ENCODE measurements at places on chromosomes 13 and 19. TPM values are rescaled to one million over a fixed set of nuclear protein-coding genes. Genes with fewer than 3 reads are reported as not detected.

DNA sequence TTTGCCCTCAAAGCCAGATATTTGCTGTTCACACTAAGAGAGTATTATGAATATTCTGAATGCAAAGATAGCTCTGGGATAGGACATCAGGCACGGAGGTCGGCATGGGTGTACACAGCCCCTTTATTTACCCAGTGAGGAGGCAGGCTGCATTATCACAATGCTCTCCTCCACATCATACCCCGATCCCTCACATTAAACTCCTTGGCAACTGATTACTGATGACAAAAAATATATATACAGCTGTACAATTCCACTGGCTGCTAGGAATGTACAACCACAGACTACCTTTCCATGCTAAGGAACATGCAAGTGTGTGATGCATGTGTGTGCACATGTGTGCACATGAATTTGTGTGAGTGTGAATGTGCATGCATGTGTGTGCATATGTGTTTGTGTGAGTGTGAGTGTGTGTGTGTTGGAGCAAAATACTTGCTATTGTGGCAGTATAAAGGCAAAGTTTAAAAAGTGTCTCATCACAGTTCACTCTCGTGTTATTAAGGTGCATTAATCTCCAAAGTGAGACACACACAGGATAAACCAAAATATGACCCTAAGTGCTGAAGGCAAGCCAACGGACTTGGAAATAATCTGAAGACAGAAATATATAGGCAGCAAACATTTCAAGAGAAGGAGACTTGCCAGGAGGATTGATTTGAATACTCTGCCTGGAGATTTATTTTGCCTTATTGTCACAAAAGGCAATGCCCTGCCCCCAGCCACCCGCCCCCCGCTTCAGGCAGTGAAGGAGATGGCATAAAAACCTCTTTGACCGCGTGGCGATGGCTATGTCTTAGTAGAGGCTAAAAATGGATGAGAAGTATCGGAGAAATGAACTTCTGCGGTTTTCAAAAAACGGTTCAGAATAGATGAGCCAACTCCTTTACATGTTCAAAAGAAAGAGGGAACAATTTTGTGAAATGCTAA, 274.8 kb downstream of the TSHZ3 start:
- DNase-seq = no peak

DNA sequence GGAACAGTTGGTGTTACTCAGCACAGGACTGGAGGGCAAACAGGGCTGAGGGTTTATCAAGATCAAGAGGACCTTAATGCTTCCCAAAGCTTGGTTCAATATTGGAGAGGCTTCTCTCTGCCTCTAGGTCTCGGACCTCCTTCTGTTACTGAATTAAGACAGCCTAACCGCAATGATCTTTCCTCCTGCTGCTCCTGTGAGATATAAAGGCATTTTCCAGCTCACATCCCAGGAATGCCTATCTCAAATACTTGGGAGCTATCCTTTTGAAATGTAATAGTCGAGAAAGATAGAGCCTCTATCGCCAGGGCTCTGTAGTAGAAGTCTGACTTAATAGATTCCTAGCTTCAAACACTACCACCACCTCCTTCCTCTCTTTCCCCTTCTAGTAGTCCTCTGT, 1475.0 kb downstream of the SLITRK1 start:
- DNase-seq = no peak

DNA sequence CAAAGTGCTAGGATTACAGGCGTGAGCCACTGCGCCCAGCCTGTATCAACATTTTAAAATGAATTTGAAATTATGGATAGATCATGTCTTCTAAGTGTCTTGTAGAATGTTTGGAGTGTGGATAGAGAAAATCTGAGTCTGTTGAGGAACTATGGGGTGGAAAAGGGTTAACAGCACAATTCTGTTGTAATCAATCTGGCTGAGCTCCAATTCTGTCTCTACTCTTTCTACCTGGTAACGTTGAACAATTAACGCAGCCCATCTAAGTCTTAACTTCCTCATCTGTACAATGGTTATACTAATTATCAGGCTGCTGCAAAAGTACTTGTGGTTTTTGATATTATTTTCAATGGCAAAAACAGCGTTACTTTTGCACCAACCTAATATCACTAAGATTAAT, 4.1 kb downstream of the FPR2 start:
- DNase-seq = no peak

DNA sequence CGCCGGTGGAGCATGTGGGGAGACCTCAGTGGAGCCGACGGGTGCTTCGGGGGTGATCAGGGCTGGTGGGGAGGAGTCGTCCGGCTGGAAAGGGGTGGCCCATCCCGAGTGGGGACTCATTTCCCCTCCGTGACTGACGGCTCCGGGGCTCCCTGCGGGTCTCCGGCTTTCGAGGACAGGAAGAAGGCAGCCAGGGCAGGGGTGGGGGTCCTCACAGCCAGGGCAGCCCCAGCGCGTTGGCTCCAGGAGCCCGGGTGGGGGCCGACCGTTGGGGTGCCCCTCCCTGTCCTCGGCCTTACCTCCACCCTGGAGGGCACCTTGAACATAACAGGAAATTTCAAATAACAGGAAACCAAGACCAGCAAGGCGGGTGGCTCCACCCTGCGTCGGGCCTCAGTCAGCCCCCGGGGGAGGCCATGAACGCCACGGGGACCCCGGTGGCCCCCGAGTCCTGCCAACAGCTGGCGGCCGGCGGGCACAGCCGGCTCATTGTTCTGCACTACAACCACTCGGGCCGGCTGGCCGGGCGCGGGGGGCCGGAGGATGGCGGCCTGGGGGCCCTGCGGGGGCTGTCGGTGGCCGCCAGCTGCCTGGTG, at the start of gene S1PR4:
S1PR4 (plus strand) TSS at position 393 of the 596 bp plus-strand sequence; CDS start at position 417, 24 bp downstream.
- no peak for DNase-seq

Gene TMEM255B
- total RNA-seq = 22.7 TPM

GRCh38 chr19:39918183-39918651, 16.2 kb downstream of the FCGBP start:
- DNase-seq = peak; percentile 73

DNA sequence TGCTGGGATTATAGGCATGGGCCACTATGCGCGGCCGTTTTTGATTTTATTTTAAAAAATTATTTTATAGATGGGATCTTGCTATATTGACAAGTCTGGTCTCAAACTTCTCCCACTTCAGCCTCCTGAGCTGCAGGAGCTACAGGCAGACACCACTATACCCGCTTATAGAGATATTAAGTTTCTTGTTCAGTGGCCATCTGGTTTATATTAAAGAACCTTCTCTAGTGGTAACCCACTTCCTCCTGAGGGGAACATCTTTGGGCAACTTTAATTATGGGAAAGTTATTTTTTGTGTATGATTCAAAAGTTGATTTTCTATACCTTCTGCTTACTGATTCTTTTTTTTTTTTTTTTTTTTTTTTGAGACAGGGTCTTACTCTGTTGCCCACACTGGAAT, 172.7 kb downstream of the KLF5 start:
- DNase-seq = no peak

Gene CEACAM4
- 6.0 TPM for total RNA-seq

GRCh38 chr19:14814982-14815652, 19.9 kb downstream of the OR7A5 start:
- no peak for DNase-seq

Gene ERICH6B
- total RNA-seq = not detected

- no peak for DNase-seq
Measured at GRCh38 chr13:81458170-81458569, 1117.2 kb upstream of the SPRY2 start.

Gene CLEC17A
- total RNA-seq = not detected

Gene ZNF799
- total RNA-seq = 3.3 TPM

Gene ZNF737
- total RNA-seq = 5.5 TPM

DNA sequence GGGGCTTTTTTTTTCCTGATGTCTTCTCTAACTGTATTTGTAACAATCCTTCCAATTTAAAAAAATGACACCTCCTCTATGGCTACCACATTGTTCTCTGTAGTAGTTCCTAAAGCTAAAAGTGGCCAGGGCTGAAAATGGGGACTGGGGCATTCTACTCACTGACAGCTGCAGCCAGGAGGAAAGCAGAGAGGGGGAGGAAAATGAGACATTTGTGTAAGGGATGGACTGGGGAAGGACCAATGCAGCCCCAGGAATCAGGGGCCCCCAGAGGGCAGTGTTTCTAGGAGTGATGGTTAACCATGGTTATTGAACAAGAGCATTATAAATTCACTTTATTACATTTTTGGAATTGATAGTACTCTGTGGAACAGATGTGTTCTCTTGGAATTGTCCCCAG, 34.3 kb upstream of the C1QTNF9 start:
- no peak for DNase-seq

Data from mesenteric fat pad (tissue), 1 donor.